Muscle of back (tissue), 13 donors: ENCODE measurements at places on chromosomes 6 and 20. TPM values are rescaled to one million over a fixed set of nuclear protein-coding genes. Genes with fewer than 3 reads are reported as not detected.

DNA sequence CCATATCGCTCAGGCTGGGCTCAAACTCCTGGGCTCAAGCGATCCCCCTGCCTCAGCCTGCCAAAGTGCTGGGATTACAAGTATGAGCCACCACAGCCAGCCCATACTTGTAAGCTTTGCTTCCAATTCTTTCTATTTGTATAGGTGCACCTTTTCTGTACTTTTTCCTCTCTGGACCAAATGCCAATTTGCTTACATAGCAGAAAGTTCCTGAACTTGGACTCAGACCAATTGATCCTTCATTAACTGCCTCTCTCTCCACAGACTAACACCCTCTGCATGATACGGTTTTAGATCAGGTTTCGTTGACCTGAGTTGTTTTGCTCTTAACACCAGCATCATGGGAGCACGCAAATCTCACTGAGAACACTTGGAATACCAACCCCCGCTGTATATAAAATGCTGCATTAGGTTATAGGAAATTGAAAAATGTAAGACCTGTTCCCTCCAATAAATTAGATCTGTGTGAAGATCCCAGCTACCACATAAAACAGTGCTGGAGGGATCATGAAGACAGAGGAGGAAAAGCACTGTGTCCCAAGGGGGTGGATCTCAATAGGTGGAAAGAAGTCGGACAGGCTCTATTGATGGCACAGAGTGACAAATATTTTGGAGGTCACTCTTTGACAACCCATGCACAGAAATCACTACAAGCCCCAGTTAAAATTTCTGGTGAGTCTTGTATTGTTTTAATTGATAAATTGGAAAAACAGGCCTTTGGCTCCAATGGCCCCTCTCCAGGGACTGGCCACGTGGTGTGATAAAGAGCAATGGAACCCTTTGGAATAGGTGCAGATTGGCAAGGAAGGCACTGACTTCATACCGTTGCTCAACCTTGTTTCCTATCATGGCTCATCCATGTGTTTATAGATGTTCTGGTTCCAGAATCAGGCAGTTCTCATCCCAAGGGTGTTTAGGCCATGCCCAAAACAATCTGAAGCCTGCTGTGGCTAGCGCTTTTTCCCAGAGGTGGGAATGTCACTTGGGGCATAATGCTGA is 51.2 kb downstream of the ISM1 start:
- no peak for DNase-seq

DNA sequence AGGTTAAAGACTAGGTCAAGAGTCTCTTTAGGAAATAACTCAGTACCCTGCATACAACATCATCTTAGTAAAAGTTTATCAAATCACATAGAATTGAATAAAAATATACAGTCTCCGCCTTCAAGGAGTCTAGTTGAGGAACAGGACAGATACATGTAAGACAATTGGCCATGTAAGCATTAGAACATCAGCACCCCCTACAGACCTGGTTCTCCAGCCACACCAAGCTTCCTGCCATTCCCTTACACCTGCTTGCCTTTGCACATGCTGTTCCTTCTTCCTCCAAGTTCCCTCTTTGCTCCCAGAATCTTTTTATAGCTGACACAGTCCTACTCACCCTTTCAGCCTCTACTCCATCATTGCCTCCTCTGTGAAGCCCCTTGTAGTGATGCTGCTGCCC is 187.8 kb upstream of the LRFN2 start:
- DNase-seq, result no peak

The BHLHE23 gene
- not detected for polyA plus RNA-seq

DNA sequence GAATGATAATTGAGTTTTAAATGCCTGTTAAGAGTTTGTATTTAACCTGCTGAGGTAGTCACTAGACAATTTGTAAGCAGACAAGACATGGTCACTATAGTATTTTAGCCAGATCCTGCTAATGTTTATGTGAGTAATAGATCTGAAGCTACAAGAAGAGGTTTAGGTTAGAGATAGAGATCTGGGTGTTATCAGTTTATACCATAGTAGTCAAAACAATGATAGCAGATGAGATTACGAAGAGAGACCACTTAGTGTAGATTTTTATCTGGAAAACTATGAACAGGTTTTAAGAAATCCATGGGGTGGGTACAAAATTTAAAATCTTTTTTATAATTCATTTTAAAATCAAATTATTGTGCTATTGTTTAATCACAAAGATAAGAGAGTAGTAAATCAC is 47.5 kb downstream of the PHIP start:
- DNase-seq, result no peak

GRCh38 chr6:52575502-52575892 is 1.4 kb downstream of the TRAM2 start:
- DNase-seq, result no peak

- no peak for DNase-seq
These were observed 11.3 kb downstream of the NFATC2 start for GRCh38 chr20:51531141-51531710.

- DNase-seq, result no peak
These were observed 486.9 kb downstream of the PREX1 start for GRCh38 chr20:48340883-48341281.

DNA sequence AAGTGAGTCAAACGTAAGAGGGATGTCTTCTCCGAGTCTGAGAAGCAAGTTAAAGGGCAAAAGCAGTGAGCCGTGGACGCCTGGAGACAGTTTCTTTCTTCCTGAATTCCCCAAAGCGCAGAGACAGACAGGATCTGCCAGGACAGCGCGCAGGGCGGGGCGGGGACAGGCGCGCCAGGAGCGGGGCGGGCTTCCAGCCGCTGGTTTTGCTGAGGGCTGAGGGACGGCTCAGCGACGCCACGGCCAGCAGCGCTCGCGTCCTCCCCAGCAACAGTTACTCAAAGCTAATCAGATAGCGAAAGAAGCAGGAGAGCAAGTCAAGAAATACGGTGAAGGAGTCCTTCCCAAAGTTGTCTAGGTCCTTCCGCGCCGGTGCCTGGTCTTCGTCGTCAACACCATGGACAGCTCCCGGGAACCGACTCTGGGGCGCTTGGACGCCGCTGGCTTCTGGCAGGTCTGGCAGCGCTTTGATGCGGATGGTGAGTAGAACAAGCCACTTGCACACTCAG is at the start of gene SCGN:
Gene SCGN, plus strand, starts transcription at position 209 of the 509 bp plus-strand sequence. Its CDS starts 189 bp downstream, at position 398.
- peak; percentile 85 for DNase-seq

DNA sequence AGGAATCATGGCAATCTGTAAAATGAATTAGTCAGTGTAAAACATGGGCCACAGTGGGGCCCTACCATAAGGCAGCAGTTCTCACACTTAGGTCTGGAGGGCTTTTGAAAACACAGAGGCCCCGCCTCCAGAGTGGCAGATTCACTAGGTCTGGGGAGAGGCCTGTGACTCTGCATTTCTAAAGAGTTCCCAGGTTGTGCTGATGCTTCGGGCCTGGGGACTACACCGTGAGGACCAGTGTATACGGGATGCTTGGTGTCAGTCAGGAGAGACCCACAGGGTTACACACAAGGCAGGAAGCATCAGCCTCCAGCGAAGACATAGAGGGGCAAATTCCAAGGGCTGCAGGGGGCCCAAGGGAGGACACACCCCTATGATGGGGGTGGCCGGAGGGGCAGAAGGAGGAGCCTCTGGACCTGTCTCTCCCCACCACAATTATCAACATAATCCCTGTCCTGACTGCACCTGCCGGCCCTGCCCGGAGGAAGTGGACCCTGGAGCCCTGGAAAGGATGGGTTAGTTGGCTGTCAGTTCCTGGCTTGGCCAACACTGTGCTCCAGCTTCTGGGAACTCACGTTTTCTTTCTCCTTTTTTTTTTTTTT is 46.7 kb downstream of the FGD2 start:
- DNase-seq, result no peak

DNA sequence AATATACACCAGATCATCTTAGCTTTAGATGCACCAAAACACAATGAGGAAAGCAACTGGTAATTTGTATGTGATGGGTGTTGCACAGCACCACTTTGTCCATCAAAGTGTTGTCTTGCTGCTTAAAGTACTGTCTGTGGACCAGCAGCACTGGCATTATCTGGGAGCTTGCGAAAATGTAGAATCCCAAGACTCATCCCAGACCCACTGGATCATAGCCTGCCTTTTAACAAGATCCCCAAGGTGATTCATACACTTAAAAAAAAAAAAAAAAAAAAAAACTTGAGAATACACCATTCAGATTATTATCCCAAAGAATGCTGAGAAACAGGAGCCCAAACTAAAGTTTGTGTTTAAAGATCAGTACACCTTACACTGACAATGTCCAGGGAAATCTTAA is 123.4 kb downstream of the TASP1 start:
- no peak for DNase-seq

DNA sequence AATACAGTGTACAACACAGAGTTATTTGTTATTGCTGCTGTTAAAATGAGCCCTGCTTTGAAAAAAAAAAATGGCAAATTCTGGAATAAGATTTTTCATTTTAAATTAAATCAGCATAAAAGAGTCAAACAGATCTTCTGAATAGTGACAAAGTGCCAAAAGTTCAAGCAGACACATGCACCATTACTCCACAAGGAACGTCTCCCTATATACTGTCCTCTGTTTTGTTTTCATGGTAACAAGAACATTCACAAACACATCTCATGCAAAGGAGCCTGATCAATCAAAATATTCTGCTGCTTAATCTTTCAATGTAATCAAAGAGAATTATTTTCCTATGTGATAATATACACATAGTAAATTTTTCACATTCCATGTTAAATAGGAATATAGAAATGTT is 2.7 kb downstream of the HIVEP2 start:
- DNase-seq, result no peak

DNA sequence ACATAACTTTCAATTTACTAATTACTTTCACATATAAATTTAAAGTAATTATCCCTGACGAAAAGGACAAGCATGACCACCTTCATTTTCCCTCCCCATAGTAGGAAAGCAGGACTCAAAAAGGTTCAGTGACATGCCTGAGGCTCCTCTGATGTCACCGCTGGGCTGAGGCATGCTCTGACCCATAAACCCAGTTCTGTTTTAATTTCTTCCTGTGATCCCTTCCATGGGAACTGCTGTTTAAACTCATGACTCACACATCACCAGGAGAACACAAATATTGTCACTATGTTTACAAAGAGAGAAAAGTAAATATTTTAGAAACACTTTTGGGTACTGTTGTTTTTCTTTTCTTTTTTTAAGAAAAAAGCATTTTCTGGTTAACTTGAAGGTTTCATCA is 38.0 kb upstream of the NR2E1 start:
- DNase-seq, result no peak

The NKAPL gene
- 1.8 TPM for polyA plus RNA-seq

- DNase-seq, result no peak
These were observed 19.7 kb downstream of the NRSN1 start for GRCh38 chr6:24145690-24146131.

- no peak for DNase-seq
These were observed 63.6 kb upstream of the NAA20 start for GRCh38 chr20:19953606-19954005.
